CD4-positive, alpha-beta memory T cell (primary cell): ENCODE measurements at places on chromosomes 2 and 18.

GRCh38 chr2:69902213-69902922 lies 8.6 kb downstream of the SNRNP27 start:
- DNase-seq = peak; percentile 13

GRCh38 chr18:56238576-56238975 lies 399.8 kb downstream of the TXNL1 start:
- DNase-seq = no peak

GRCh38 chr2:53202063-53202462 lies 565.5 kb upstream of the CHAC2 start:
- no peak for DNase-seq

- DNase-seq = no peak
Measured at GRCh38 chr2:95073856-95074662, 47.5 kb downstream of the MRPS5 start.

- DNase-seq = peak; percentile 76
Measured at GRCh38 chr2:64214281-64215115, 70.3 kb upstream of the PELI1 start.

GRCh38 chr2:74373221-74373676 lies 6.9 kb downstream of the DCTN1 start:
- no peak for DNase-seq

- DNase-seq = no peak
Measured at GRCh38 chr18:48800466-48800865, 150.3 kb downstream of the SMAD7 start.

DNA sequence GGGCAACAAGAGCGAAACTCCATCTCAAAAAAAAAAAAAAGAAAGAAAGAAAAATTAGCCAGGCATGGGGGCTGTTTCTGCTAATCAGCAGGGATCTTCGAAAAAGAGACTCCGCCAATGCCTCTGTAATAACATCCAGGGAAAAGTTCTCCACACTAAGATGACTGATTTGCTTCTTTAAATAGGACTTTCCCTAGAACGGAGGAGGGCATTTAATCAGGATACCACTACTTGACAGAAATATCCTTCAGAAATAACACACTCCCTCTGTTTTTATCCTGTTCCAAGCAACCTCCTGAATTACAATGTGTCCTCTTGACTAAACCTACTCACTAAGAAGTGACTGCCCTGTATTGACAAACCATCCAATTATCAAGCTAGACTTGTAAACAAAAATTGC lies 21.7 kb downstream of the REV1 start:
- DNase-seq = no peak

- peak; percentile 56 for DNase-seq
Measured at GRCh38 chr2:233081232-233081730, 21.1 kb downstream of the INPP5D start.

GRCh38 chr18:76658627-76659026 lies 163.6 kb upstream of the ZNF516 start:
- DNase-seq = no peak

GRCh38 chr2:10076988-10077527 lies 3.2 kb downstream of the CYS1 start:
- DNase-seq = no peak

DNA sequence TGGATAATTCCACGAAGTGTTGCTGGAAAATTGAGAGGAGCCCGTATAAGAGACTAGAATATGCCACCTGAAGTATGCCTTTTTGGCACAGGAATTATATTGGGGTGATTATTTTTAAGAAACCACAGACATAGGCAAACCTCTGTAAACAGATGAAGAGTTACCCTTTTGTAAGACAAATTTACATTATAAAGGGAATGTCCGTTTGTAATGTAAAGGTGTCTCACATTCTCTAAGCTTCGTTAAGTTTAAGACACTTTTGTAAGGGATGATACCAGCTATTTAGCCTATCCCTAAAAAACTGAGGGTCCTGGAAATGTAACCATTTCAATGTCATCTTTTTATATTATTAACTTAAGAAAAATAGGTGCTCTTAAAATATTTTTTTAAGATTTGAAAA lies 432.8 kb upstream of the SYT4 start:
- no peak for DNase-seq

DNA sequence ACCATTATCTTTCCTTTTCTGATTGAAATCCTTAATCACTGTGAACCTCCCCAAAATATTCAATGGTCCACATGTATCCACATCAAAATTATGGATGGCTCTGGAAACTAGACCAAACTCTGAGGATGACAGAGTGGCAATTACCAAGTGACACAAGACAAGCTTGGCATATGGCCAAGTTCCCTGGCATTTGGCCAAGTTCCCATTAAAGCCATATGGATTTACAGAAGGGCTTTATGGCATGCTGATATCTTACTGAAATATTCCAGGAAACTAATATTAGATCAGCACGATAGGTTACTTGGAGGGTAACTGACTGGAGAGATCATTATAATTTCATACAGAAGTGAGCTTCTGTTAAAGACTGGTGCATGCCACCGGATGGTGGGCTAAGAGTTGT lies 21.9 kb upstream of the CERS6 start:
- no peak for DNase-seq

GRCh38 chr18:6557770-6558248 lies 143.1 kb upstream of the L3MBTL4 start:
- DNase-seq = no peak

DNA sequence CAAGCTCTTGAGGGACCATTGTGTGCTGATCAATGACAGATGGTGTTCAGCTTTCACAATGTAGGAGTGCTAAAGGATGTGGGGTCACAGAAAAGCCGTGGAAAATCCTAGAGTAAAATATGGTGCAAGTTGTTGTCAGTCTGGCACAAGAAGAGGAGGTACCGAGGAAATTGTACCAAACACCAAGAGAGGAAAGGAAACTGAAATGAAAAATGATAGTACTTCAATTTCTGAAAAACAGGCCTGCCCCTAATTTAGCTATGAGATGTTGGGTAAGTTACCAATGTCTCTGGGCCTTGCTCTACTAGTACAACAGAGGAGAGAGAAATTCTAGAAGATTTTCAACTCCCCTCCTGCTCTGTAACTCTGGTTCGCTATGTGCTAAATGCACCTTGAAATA lies 78.8 kb upstream of the PELI1 start:
- DNase-seq = no peak

GRCh38 chr2:53636596-53636995 lies 131.0 kb upstream of the CHAC2 start:
- no peak for DNase-seq

DNA sequence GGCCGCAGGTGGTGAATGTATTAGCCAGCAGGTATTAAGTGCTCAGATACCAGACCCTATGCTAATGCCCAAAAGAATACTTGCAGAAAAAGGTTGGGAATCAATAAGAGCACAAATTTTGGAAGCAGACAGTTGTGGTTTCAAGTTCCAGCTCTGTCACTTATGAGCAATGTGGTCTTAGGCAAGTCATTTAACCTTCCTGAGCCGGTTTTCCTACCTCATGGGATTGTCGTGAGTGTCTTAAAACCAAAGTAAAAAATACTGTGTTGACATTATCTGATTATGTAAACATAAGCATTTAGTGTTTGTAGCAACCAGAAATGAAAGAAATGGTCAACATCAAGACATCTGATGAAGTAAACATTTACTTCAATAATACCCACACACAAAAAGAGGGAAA lies 93.0 kb upstream of the CHST9 start:
- no peak for DNase-seq

GRCh38 chr2:56357655-56358295 lies 174.0 kb downstream of the CCDC85A start:
- no peak for DNase-seq

DNA sequence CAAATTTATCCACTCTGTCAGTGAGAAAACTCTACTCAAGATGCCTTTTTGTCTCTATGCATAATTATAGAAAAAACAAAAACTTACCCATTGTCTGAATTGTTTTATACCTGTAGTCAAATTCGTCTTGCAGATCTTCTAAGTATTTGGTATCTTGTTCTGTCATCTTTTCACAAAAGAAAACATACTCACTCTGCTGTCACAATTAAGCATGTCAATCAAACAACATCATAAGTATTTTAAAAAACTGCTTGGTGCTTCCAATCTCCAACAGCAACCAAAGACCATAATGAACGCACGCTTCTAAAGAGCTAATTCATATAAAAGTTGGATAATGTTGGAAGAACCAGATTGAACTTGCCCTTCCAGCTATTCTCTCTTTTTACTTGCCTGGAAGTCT lies 55.6 kb upstream of the STAT1 start:
- no peak for DNase-seq

GRCh38 chr2:219515874-219516629 lies 1.8 kb downstream of the ASIC4 start:
- DNase-seq = no peak

DNA sequence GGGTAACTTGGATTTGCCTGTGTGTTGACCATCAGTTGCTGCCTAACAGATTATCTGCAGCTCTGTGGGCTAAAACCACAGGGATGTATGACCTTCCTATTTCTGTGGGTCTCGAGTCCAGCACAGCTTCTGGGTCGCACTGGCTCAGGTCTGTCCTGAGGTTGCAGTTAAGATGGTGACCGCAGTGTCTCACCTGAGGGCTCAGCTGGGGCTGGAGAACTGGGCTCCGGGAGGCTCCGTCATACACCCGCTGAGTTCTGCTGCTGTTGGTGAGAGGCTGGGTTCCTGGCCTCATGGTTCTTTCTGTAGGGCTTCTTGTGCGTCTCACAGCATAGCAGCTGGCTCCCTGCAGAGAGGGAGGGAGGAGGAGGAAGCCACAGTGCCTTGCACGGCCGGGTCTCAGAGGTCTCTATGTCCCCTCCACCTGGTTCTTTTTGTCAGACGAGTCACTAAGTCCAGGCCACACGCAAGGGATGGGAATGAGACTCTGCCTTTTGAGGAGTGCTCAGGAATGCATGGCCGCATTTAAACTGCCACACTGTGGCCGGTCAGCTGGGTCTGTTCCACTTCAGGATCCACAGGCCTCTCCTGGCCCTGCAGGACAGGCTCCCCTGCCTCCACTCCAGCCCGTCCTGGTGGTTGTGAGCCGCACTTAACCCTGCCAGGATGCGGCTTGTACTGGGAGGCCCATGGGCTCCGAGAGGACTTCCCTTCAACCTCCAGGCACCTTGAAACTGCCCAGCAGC lies 67.2 kb downstream of the ADI1 start:
- DNase-seq = no peak

- no peak for DNase-seq
Measured at GRCh38 chr18:33744032-33744697, 166.1 kb downstream of the ASXL3 start.

DNA sequence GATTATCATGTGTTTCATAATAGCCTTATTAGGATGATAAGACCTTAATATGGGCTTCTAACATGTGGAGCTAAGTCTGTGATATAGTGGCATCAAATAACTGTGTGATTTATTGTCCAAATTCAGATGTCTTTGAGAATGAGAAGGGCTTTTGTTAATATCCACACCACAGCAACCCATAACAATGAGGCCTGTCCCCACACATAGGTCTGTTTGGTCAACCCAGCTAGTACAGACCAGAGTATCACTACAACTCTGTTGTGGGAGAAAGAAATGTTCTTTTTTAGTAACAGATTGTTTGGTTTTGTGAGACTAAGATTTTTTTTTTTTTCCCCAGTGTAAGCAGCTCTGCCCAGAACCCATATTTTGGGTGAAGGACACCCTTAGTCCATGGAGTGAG lies 439.2 kb downstream of the PIK3C3 start:
- DNase-seq = no peak
